IgD-negative memory B cell (primary cell): ENCODE measurements at places on chromosomes 7 and 10. TPM values are rescaled to one million over a fixed set of nuclear protein-coding genes. Genes with fewer than 3 reads are reported as not detected.

Gene COL17A1
- polyA plus RNA-seq, result not detected

Gene CRYGN
- not detected for polyA plus RNA-seq

Gene CHAT
- not detected for polyA plus RNA-seq

Gene PALS2
- 23.0 TPM for polyA plus RNA-seq

Gene ZNF365
- polyA plus RNA-seq, result not detected

Gene CALHM2
- polyA plus RNA-seq, result 35.0 TPM

Gene NFKB2
- polyA plus RNA-seq, result 42.8 TPM

Gene ELMO1
- 86.5 TPM for polyA plus RNA-seq

Gene VSTM4
- not detected for polyA plus RNA-seq

Gene PIK3CG
- 27.7 TPM for polyA plus RNA-seq

Gene HHEX
- polyA plus RNA-seq, result 134 TPM
